ENCODE measurements at places on chromosomes 6 and 20. TPM values are rescaled to one million over a fixed set of nuclear protein-coding genes. Genes with fewer than 3 reads are reported as not detected.

DNA sequence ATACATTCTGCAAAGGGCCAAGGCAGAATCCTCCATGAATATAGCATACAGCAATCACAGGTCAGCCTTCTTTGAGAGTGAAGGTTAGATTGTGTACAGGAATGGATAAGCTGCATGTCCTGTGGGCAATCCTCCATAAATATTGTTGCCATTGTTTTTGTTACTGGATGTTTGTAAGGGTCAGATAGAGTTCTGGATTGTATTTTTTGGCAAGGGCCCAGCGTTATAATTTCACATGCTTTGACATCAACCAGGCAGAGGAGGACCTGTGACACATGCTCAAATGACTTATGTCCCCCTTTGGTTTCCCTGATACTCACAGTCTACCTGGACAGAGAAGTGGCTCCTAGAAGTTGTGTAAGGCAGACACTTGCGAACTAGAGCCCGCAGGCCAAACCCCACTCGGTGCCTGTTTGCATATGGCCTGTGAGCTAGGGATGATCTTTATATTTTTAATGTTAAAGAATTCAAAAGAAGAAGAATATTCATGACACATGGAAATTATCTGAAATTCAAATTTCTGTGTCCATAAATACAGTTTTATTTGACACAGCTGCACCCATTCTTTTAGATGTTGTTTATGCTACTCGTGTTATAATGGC is 5.4 kb downstream of the LY86 start:
- H3K4me1 ChIP-seq: peaks cover 63% of the 10 kb centered on the region
- no peak overlapping the region for H3K27ac ChIP-seq
- H3K27me3 ChIP-seq: no peaks in the 10 kb centered on the region
- H3K4me3 ChIP-seq: no peak overlapping the region
- DNase-seq: no peak

- no peak overlapping the region for H3K4me3 ChIP-seq
- peaks cover 4% of the 10 kb centered on the region for H3K36me3 ChIP-seq
- no peak for DNase-seq
- no peak overlapping the region for H3K27ac ChIP-seq
- H3K4me1 ChIP-seq: no peaks in the 10 kb centered on the region
- no peaks in the 10 kb centered on the region for H3K27me3 ChIP-seq
Measured at GRCh38 chr6:80126657-80127345, 20.3 kb downstream of the BCKDHB start.

- peak overlapping the region; percentile 100 for H3K27ac ChIP-seq
- H3K27me3 ChIP-seq: no peaks in the 10 kb centered on the region
- H3K4me1 ChIP-seq: peaks cover 29% of the 10 kb centered on the region
- H3K4me3 ChIP-seq: peak overlapping the region; percentile 87
- H3K36me3 ChIP-seq: peaks cover 28% of the 10 kb centered on the region
Measured at GRCh38 chr20:63863021-63863797, 1.9 kb upstream of the TPD52L2 start.

C6orf141 gene
- total RNA-seq: not detected

GRCh38 chr6:44021589-44022295 is 105.5 kb downstream of the MRPL14 start:
- peaks cover 17% of the 10 kb centered on the region for H3K27me3 ChIP-seq
- DNase-seq: no peak
- no peak overlapping the region for H3K27ac ChIP-seq

PSORS1C1 gene
- total RNA-seq: not detected

- H3K36me3 ChIP-seq: no peaks in the 10 kb centered on the region
- H3K27ac ChIP-seq: no peak overlapping the region
- peaks cover 14% of the 10 kb centered on the region for H3K27me3 ChIP-seq
- H3K4me3 ChIP-seq: no peak overlapping the region
Measured at GRCh38 chr6:8238773-8239683, 136.7 kb upstream of the EEF1E1 start.
